Right lung (tissue), 10 donors: ENCODE measurements at places on chromosomes 13 and 19. TPM values are rescaled to one million over a fixed set of nuclear protein-coding genes. Genes with fewer than 3 reads are reported as not detected.

DNA sequence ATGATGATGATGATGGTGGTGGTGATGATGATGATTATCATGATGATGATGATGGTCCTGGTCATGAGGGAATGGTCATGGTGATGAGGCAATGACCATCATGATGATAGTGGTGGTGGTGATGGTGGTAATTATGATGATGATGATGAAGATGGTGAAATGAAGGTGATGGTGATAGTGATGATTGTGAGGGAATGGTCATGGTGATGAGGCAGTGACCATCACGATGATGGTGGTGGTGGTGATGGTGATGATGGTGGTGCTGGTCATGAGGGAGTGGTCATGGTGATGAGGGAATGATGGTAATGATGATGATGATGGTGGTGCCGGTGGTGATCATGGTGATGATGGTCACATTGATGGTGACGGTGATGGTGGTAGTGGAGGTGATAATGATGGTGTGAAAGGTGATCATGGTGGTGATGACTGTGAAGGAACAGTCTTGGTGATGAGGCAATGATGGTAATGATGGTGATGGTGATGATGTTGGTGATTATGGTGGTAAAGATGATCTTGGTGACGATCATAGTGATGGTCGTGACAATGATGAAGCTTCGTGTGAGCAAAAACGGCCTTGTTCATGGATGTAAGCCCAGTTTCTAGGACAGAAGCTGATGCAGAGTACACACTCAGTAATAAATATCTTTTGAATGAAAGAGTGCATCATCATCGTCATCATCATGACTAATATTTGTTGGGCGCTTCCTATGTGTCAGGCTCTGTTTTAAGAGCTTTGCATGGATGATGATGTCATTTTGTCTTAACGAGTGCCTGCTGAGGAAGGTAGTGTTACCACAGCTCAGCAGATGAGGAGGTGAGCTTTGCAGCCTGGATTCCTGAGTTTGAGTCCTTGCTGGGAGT, 17.3 kb downstream of the SBK2 start:
- DNase-seq, result no peak

GRCh38 chr19:41476583-41476982, 33.6 kb downstream of the ERICH4 start:
- no peak for DNase-seq

The C5AR1 gene
- 2.5 TPM for polyA plus RNA-seq

The CYP2A6 gene
- 0.54 TPM for polyA plus RNA-seq

DNA sequence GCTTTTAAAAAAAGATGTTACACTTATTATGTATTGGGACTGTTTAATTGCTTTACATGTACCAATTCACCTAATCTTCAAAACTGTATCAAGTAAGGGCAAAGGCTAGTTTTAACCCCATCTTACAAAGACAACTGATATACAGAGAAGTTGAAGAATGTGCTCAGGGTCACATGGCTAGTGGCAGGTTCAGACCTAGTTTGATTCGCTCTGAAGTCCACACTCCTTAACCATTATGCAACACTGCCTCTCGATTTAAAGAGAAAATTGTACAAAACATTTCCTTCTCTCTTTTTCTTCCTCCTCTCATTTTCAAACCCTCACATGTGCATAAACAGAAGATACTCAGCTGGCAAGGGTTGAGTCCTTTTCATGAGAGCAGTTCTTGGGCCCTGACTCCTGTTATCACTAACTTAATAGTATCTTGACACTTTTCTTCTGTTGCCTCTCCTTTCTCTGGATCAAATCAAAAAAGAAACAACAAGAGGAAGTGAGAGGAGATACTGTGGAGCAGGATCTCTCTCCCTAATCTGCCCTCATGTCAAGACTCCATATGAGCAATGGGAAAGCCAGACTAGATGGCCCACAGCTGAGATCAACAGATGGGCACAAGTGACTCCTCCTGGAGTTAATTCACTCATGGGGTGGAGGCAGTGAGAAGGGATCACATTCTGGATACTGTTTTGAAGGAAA, 19.0 kb upstream of the N4BP2L1 start:
- DNase-seq, result no peak

DNA sequence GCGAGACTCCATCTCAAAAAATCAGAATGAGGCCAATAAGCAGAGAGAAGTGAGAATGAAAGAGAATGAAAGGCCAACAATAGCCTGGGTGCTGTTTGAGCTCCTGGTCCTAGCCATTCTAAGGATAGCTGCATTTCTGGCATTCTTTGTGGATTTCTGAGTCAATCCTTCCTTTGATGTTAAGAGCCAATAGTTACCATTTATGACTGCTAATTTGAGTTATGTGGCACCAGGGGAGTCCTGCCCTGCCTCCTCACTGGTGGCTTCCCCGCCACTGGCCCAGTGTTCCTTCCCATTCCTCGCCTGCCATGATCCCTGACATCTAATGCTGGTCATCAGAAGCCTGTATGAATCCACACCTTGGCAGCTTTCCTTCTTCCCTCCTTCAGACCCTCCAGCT, 991.2 kb downstream of the UQCRFS1 start:
- DNase-seq, result no peak

The SLAIN1 gene
- polyA plus RNA-seq, result 30.4 TPM
